OCI-LY7 (cell line): ENCODE measurements at places on chromosomes 16 and 17. TPM values are rescaled to one million over a fixed set of nuclear protein-coding genes. Genes with fewer than 3 reads are reported as not detected.

MYH2 gene
- total RNA-seq, result not detected in 2 replicates

- DNase-seq, result no peak
Observed at GRCh38 chr17:45936610-45937009, 42.3 kb downstream of the MAPT start.

GRCh38 chr16:66188917-66189725, 177.4 kb upstream of the CDH5 start:
- no peak for DNase-seq

DNA sequence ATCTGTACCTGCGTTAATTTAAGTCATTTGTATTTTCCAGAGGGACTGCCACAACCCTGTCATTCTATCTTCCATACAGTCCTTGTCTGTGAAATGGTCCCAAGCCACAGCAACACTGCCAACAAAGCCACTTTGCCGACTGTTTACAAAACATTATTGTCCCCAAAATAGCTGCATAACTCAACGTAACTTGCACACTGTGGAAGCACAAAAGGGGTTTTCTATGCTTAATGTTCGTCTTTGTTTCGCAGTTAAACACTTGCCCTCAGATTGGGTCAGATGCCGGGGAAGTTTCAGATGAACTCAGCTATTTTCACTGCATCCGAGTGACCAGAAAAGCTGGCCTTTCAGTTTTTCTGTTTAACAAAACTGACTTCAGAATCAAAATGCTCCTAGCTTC, 4.6 kb downstream of the SEC14L5 start:
- no peak for DNase-seq

MYO15A gene
- total RNA-seq, result 1.4 and 2.0 TPM in 2 replicates

GRCh38 chr17:41552455-41552854, 19.4 kb downstream of the KRT9 start:
- no peak for DNase-seq

- no peak for DNase-seq
Observed at GRCh38 chr16:89410794-89411309, 79.5 kb downstream of the ANKRD11 start.

KRTAP2-3 gene
- total RNA-seq, result not detected in 2 replicates
